ENCODE measurements at places on chromosomes 12 and 14.

- DNase-seq, result no peak
These were observed 86.2 kb upstream of the GNG2 start for GRCh38 chr14:51774209-51774608.

DNA sequence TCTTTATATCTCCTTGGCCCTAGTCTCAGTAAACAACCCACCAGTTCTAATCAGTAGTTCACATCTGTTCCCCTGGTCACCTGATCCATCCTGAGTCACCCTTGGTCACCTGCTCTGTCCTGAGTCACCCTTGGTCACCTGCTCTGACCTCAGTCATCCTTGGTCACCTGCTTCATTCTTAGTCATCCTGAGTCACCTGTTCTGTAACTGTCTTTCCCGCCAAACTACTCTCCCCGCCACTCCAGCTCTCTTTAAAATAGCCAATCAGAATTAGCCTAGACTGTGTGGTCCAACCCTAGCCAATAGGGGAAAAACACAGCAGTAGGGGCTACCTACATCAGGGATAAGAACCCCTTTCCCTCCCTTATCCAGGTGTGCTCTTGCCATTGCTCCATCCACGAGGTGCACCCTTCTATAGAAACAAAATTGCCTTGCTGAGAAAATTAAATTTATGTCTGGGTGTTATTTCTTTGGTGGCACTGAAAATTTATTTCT, 245.4 kb upstream of the DIO3 start:
- no peak for DNase-seq

DNA sequence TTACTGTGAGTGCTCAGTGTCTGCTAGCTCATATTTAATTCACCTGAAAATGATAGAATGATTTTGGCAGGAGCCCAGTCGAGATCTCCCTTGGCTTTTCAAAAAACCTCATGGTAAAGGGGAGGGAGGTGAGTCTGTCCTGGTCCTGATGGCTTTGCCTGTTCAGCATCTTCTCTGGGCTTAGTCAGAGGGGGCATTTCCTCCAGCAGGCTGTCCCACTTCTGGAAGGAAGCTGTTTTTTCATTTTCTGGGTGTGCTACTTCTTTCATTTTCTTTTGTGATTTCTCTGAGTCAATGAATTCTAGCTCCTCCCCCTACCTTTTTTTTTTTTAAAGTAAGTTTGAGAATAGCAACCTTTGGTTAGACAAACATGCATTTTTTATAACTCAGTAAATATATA, 58.8 kb downstream of the TMX1 start:
- DNase-seq, result no peak

GRCh38 chr14:77502109-77502782, 3.6 kb upstream of the ISM2 start:
- DNase-seq, result no peak
